ENCODE measurements at places on chromosomes 16 and 17.

DNA sequence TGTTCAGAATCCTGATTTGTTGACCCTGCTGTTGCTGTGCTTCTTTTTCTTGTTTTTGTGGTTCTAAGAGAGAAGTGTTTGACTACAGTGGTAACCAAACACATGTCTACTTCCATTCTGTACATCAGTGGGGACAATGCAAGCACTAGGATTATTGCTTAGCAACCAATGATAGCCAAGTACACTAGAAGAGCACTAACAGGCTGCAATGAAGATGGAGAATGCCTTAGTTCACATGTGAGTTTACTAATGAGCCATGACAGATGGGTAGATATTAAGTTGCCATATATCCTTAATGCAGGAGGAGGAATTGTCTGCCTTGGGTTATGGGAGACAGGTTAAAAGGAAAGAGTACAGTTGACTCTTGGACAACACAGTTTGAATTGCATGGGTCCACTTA, 8.3 kb downstream of the EFCAB5 start:
- DNase-seq: peak; percentile 82

- DNase-seq: peak; percentile 40
These were observed 66.0 kb downstream of the GNAO1 start for GRCh38 chr16:56257239-56257638.

DNA sequence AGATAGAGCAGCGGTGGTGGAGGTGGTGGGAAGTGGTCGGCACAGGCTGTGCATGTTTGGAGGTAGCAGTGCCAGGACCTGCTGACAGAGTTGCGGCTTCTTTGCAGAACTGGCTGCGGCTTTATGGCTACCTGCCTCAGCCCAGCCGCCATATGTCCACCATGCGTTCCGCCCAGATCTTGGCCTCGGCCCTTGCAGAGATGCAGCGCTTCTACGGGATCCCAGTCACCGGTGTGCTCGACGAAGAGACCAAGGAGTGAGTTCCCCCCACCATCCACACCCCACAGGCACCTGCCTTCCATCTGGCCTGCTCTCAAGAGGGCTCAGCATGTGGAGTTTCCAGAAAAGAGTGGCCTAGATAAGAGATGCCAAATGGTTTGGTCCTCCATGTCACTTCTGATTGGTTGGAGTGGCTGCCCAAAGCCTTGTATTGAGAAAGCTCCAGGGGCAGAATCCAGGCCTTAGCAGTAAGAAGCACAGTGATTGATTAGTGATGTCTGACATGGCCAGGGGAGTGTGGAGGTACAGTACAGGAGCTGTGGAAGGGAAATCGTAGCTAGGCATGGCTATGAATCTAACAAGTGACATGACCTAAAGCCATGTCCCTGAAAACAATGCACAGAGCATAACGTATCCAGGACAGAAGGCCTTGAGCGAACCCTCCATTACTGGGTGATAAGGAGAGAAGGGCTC, 12.0 kb downstream of the MMP15 start:
- DNase-seq: no peak

GRCh38 chr17:81419886-81420768, 24.9 kb downstream of the BAHCC1 start:
- DNase-seq: no peak

DNA sequence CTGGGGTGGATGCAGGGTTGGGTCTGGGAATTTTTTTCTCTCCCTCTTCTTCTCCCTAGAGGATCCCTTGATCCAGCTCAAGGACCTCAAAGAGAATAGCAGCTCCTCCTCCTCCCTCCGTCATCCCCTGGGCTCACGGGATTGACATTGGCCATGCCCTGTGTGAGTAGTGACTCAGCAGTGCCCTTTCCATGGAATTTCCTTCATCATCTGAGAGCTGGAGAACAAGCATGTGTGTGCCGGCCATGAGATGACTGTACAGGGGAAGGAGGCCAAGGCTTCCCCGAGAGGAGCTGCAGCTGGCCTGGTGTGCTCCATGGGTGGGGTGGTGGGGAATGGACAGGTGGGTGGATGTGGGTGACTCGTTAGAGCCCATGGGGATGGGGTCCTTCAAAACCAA, 8.9 kb upstream of the WSCD1 start:
- DNase-seq: no peak

All from NCI-H187 (cell line).